ENCODE measurements at places on chromosomes 12 and 14.

DNA sequence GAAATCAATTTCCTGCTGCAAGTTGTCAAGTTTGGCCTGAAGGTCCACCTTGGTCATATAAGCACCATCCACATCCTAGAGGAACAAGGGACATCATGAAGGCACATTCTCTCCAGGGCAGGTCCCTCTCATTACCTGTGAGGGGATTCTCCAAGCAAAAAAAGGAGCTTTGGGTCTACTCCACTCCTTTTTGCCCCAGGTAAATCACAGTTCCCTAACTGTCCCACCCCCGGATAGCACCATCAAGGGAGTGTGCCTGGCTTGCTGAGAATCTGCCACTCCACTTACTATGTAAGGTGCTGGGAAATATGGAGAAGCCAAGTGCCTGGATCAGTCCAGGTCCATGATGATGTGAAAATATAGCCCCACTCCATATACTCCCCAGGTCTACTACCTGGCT, 2.5 kb downstream of the KRT1 start:
- no peak for DNase-seq

- DNase-seq, result no peak
These were observed 273.9 kb upstream of the MIS18BP1 start for GRCh38 chr14:45526715-45527549.

DNA sequence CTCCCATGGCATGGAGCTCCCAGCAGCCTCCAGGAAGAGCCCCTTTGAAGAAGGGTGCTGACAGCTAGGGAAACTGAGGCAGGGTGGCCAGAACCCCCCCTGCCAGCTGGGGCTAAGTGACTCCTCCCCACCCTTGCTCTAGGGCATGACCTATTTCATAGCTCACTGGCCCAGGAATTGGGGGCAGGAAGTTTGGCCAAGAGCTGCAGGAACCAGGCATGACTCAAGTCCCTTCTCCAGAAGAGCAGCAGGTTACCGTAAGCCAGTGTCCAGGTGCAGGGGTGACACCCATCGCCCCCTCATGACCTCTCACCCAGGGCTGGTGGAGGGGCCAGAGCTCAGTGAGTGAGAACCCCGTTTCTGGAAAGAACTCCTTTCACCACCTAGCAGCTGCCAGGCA, 1.9 kb downstream of the RASAL1 start:
- DNase-seq, result no peak

DNA sequence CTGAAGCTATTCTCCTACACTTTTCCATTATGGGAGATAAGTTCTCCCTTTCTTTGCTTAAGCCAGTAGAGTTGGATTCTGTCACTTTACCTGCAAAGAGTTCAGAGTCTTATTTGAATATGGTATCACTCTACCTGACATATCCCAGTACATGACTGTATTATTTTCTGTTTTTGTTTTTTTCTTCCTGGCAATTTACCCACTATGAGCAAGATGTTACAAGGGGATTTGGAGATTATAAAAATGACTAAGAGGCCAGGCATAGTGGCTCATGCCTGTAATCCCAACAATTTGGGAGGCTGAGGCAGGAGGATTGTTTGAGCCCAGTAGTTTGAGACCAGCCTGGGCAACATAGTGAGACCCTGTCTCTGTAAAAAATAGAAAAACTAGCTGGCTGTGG, 46.4 kb upstream of the CHST11 start:
- DNase-seq, result no peak

DNA sequence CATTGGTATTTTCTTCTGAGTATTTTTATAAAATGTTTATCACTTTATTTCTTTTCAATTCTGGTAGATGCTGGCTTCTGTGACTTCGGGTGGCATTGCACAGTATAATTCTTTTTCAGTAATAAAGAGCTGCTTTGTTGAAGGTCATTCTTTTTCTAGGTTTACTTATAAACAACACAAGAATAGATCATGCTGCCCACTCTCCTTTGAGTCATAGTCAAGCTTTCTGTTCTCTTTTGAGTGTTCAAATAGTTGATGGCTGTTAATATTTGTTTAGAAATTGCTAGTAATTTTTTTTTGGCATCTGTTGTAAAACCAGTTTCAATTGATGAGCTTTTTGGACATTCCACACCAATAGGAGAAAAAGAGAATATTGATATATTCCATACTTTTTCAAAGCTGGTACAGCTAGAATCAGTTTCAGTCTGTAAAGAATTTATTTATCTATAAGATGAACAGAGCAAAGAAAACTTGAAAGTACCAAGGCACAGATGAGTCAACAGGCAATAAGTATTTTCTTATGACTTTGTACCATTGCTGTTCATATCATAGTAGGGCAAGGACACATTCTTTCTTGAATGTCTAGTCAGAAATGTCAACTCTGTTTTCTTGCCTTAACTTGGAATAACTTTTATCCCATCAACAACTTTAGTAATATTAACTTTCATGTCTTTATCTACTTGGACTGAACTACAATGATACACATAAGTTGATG, 513.0 kb upstream of the SEL1L start:
- no peak for DNase-seq
